ENCODE measurements at places on chromosomes 6 and 20.

- DNase-seq: no peak
Observed at GRCh38 chr20:48378976-48379675, 448.7 kb downstream of the PREX1 start.

DNA sequence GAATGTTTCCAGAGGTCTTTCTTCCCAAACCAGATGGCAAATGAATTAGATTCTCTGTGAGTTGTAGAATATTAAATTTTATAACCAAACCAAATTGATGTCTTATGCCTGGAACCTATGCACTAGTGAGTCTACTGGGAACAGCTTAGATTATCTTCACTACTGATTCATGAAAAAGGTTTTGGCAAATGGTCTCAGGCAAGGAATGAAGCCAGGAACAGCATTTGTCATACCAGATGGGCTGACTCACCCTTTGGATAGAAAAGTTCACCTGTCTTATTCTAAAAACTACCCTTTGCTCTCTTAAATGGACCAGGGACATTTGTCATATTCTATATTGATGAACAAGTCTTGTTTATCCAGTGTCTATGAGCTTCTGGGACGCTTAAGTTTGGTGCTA lies 135.4 kb upstream of the ECI2 start:
- DNase-seq: no peak

DNA sequence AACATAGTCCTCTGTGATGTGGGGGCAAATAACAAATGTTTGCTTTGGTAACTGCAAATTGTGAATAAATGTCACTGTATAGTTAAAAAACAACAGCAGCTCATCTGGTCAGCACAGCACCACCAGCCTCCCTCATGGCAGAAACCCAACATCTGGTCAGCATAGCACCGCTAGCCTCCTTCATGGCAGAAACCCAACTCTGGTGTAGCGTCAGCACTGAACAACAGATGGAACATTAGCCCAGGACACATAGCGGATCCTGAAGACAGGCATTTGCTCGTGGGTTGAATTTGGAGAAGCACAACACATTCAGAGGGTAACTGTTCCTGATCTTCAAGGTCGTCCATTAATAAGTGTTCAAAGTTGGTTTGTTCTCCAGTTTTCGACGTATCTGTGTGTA lies 265.9 kb downstream of the DLL1 start:
- peak; percentile 47 for DNase-seq

DNA sequence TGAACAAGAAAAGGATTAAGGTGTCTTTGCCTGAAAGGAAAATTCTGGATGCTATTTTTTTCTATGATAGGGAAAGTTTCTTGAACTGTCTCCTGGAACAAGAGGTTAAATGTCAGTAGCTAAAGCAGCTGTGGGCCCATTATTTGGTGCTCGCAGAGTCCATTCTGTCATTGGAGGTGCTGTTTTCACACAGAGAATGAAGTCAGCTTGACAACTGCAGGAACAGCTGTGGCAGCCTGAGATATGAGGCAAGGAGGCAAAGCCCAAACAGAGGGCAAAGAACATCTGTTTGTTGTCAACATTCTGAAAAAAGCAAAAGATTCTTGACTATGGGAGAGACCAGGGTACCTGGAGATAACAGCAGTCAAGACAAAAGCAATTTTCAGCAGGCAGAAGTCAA lies 548.2 kb downstream of the KIF16B start:
- no peak for DNase-seq
